HFFc6 (cell line): ENCODE measurements at places on chromosomes 11 and 22. TPM values are rescaled to one million over a fixed set of nuclear protein-coding genes. Genes with fewer than 3 reads are reported as not detected.

The PIK3C2A gene
- 53.9 to 60.7 TPM (median 58.0 TPM) in 3 replicates for total RNA-seq

The MRGPRX4 gene
- total RNA-seq, result not detected in 3 replicates

The ZNF215 gene
- total RNA-seq, result 4.4 to 4.7 TPM (median 4.5 TPM) in 3 replicates

DNA sequence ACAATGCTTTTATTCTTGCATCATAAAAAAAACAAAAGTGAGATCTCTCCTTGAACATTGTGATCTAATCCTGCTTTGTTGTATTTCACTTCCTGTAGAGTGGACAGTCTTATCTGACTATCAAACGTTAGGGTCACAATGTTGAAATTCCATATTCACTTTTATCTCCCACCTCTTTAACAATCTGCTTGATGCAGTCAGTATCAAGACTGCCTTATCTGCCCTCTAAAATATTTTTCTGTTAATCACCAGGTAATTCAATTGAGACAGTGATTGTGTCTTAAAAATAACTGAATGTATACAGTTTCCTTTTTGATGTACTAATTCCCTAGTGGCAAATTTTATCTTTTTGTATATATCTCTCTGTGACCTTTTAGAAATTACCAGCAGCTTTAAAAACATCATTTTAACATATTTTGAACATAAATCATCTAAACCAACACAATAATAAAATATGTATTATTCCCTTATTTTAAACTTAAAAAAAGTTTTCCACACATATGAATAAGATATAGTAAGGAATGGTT lies 143.1 kb upstream of the MPPED2 start:
- no peak for DNase-seq

The CD3E gene
- total RNA-seq, result not detected in 3 replicates

GRCh38 chr11:11525283-11525682 lies 96.5 kb downstream of the GALNT18 start:
- no peak for DNase-seq

- DNase-seq, result no peak
These were observed 16.9 kb downstream of the CSNK1E start for GRCh38 chr22:38300197-38300945.

The LMNTD2 gene
- total RNA-seq, result 1.1 to 1.7 TPM (median 1.2 TPM) in 3 replicates

- DNase-seq, result no peak
These were observed 11.8 kb downstream of the SCYL1 start for GRCh38 chr11:65536412-65537295.
